ENCODE measurements at places on chromosomes 2 and 18. TPM values are rescaled to one million over a fixed set of nuclear protein-coding genes. Genes with fewer than 3 reads are reported as not detected.

- no peaks in the 10 kb centered on the region for H3K36me3 ChIP-seq
- H3K27me3 ChIP-seq = no peaks in the 10 kb centered on the region
- no peak overlapping the region for H3K27ac ChIP-seq
Measured at GRCh38 chr18:55999641-56000040, 411.6 kb upstream of the TCF4 start.

Gene IL36G
- total RNA-seq = not detected

- no peaks in the 10 kb centered on the region for H3K4me1 ChIP-seq
- no peak overlapping the region for H3K27ac ChIP-seq
- no peak overlapping the region for H3K4me3 ChIP-seq
- H3K36me3 ChIP-seq = no peaks in the 10 kb centered on the region
- no peak for DNase-seq
Measured at GRCh38 chr2:205878999-205879762, 196.9 kb downstream of the NRP2 start.

Gene IGFBP2
- total RNA-seq = 127 TPM
